ENCODE measurements at places on chromosomes 5 and 9.

DNA sequence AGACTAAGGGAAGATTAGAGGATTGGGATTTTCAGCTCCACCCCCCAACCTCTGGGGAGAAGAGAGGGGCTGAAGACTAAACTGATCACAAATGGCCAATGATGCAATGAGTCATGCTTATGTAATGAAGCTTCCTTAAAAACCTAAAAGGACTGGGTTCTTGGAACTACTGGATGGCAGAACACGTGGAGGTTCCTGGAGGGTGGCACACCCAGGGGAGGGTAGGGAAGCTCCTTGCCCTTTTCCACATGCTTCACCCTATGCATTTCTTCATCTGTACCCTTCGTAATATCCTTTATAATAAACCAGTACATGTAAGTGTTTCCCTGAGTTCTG, 48.6 kb downstream of the ARHGEF28 start:
- peak; percentile 11 for DNase-seq

GRCh38 chr9:1129382-1129781, 79.2 kb downstream of the DMRT2 start:
- no peak for DNase-seq

GRCh38 chr5:64190562-64191306, 25.1 kb downstream of the RNF180 start:
- DNase-seq: no peak

DNA sequence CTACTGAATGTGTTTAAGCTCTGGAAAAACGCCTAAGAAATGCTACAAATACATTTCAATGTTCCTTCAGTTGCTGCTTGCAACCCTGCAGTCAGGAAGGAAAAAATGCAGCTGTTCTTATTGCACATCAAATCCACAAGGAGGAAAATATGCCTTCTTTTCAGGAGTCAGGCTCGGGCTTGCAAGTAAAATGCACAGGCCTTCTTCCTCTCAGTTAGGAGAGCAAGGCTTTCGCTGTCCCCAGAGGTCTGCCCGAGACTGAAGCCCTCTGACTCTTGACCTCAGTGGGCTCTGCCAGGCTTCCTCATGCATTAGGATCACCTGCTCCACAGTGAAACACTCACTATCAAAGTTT, 899 bp upstream of the SHC3 start:
- no peak for DNase-seq

- peak; percentile 27 for DNase-seq
Observed at GRCh38 chr5:122703203-122703602, 71.7 kb upstream of the SNX2 start.

Measured in inflammatory macrophage treated with lipopolysaccharide for 4 hours (primary cell).